ENCODE measurements at places on chromosomes 7 and 10.

DNA sequence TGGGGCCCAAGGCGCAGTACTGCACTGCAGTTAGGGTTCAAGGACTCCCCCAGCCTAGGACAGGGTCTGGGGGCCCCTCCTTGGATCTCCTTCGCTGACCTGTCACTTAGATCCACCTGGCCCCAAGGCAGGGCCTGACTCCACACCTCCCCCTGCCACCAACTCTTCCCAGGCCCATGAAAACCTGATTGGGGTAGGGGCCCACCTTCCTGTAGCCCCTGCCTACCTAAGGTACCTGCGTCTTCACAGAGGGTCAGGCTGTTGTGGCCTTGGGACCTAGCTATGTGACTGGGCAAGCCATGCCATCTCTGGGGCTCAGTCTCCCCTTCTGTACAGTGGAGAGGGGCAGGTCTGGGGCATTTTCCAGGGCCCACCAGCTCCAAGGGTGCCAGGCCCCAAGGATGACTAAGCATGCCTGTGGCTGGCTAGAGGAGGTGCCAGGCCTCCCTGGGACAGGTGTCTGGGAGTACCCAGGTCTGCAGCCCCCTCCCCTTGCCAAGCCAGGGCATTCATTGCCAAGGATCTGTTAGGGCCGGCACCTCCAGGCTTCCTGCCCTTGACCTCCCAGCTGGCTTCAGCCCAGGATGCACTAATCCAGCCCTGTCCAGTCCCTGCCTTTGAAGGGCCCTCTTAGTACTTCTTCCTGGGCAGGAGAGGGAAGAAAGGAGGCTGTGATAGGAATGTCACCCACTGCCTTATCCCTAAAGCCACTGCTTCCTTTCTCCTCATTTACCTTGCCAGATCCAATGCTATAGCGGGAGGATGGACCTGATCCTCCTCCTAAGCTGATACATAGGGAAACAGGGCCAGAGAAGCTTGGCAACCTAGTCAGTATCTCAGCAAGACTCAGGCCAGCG is 1.3 kb downstream of the LIMK1 start:
- no peak for DNase-seq

DNA sequence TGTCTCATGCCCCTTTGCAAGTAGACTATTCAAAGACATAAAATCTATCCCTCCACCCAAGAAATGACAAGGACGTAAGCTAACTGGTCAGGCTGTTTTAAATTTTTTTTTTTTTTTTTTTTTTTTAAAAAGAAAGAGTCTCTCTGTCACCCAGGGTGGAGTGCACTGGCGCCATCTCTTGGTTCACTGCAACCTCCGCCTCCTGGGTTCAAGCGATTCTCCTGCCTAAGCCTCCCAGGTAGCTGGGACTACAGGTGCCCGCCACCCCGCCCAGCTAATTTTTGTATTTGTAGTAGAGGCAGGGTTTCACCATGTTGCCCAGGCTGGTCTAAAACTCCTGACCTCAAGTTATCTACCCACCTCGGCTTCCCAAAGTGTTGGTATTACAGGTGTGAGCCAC is 11.2 kb downstream of the TRA2A start:
- DNase-seq = no peak

- no peak for DNase-seq
Measured at GRCh38 chr7:74097937-74098614, 14.5 kb downstream of the LIMK1 start.

- DNase-seq = no peak
Measured at GRCh38 chr10:481628-482027, 207.8 kb downstream of the DIP2C start.

DNA sequence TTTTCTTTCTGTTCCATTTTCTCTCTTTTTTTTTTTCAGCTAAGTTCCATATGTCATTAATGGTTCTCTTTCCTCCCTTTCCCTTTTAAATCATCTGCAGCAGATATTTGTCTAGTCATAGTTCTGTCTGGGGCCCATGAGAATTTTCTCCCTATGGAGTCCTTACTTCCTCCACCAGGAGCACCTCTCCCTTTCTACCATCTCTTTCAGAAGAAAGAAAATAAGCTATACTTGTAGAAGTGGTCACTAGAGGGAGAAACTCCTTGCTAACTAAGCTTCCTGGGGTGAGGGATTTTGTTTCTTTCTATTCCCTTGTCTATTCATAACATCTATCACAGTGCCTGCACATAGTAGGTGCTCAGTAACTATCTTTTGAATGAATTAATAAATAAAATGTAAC is 230.2 kb upstream of the HPS1 start:
- no peak for DNase-seq

DNA sequence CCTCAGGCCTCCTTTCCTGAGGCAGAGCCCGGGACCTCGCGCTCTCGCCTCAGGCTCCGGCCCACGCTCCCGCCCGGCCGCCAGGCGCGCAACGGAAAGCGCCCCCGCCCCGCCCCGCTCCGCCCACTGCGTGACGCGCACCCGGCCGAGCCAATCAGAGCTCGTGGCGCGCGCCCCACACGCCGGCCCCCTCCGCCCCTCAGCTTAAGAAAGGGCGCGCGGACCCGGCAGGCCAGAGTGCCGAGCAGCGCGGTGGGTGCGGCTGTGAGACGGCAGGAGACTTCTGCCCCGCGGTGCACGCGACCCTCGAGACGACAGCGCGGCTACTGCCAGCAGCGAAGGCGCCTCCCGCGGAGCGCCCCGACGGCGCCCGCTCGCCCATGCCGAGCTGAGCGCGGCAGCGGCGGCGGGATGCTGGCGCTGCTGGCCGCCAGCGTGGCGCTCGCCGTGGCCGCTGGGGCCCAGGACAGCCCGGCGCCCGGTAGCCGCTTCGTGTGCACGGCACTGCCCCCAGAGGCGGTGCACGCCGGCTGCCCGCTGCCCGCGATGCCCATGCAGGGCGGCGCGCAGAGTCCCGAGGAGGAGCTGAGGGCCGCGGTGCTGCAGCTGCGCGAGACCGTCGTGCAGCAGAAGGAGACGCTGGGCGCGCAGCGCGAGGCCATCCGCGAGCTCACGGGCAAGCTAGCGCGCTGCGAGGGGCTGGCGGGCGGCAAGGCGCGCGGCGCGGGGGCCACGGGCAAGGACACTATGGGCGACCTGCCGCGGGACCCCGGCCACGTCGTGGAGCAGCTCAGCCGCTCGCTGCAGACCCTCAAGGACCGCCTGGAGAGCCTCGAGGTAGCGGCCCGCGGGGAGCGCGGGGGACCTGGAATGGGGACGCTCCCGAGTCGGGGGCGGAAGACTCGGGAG is at the start of gene NPTX2:
TSS of gene NPTX2 (plus strand) at position 235 of the 909 bp plus-strand sequence. CDS start at position 412, 177 bp downstream.
- peak; percentile 85 for DNase-seq

DNA sequence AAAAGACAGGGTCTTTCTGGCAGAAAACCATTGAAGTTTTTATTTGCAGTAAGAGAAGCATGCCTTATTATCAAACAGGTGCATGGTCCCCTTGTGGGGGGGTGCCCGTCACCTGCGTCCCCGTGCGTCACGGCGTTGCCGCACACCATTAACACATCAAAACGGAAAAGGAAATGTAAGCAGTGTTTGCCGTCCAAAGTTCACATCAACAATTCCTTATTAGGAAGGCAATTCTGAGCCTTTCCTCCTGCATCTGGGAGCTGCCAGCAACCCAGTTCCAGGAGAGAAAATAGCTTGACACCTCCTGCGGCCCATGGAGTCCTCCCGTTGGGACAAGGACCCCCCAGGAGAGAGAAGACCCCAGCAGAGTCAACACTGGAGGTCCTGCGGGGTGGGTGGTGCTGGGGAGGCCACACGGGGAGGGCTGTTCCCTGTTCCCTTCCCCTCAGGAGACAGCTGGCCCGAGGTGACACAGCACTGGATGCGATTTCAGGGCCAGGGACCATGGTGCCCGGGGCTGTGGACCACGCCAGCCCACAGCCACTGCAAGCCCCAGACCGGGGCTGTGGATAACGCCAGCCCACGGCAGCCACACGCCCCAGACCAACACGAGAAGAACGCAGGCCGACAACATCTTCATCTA is 39.5 kb downstream of the DIP2C start:
- no peak for DNase-seq

DNA sequence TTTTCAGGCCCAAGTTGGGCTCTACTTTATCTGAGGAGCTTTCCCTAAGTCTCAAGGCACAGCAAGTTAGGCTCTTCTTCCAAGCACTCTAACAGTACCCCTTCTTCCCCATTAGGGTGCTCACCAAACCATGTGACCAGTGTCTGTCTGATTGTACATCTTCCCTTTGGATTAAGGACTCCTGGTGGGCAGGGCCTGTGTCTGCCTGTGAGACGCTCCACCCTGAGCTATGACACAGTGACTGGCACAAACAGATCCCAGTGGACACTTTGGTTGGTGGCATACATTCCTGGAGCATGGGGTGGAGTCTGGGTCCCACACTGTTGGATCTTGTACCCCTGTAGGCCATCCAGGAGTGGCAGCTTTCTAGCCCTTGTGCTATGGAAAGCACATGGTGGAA is 23.8 kb downstream of the PLPP4 start:
- DNase-seq = no peak

GRCh38 chr10:30510932-30511700 is 77.1 kb downstream of the MAP3K8 start:
- DNase-seq = no peak

- no peak for DNase-seq
Measured at GRCh38 chr10:44437840-44438511, 53.1 kb upstream of the CXCL12 start.

DNA sequence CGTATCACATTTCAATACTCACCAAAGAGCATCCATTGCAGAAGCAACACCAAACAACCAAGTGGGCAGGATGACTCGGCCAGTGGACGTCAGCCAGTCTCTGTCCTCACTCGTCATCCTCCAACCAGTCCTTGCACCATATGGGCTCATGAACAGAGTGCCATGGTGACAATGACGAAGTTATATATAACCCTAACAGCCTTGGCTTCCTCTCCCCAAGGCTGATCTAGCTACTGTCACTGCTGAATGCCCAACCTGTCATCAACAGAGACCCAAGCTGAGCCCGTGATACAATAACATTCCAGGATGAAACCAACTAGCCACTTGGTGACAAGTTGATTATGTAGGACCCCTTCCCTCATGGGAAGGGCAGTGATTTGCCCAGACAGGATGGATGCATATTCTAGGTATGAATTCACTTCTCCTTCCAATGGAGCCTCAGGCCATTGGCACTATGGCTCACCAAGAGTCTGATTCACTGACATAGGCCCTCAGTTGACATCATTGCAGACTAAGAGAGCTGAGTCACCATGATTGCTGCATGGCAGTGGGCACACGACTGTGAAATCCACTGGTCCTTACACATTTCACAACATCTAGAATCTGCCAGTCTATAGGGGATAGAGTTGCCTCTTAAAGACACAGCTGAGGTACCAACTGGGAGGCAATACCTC is 26.3 kb upstream of the PPIF start:
- no peak for DNase-seq

- DNase-seq = no peak
Measured at GRCh38 chr7:152588350-152588749, 87.6 kb downstream of the XRCC2 start.

- no peak for DNase-seq
Measured at GRCh38 chr10:77604063-77604462, 33.5 kb downstream of the KCNMA1 start.

- DNase-seq = no peak
Measured at GRCh38 chr7:102828286-102828685, 79.5 kb downstream of the FAM185A start.

DNA sequence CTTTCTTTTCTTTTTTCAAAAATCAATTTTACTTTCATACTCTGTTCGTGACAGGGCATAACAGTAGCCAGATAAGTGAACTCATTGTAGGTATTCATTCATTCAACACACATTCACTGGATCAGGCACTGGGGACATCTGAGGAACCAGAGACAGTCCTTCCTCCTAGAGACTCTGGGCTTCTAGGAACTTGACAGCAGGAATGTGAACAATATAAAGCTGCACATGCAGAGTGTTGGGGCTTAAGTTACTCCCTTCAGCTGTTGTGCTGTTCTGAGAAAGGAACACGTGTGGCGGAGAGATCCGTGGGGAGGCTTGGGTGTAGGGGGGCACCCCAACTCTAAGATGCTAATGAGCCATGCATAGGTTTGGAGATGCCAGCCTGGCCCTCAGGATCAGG is 120.4 kb downstream of the PKD1L1 start:
- DNase-seq = no peak

GRCh38 chr10:32271617-32272016 is 75.3 kb downstream of the EPC1 start:
- no peak for DNase-seq

DNA sequence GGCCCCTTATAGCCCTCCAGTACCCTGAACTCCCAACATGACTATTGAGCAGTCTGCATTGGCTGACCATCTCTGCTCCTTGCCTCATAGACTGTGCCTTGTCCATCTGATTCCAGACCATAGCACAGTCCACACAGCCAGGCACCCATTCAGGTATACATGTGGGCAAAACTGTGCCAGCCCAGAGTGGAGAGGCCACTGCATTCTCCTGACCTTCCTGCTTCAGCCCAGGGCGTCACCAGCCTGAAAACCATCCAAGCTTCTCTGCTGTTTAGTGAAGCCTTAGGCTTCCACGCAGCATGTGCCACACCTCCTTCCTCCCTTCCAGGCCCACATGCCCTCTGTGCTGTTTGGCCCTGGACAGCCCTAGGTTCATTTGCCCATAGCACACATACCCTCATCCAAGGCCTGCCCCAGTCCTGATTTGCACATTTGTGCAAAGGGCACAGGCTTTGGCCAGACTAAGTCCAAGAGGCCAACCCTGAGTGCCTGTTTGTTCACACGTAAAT is 10.5 kb downstream of the DDX56 start:
- DNase-seq = no peak

GRCh38 chr10:63712717-63713115 is 191.5 kb downstream of the REEP3 start:
- DNase-seq = no peak

DNA sequence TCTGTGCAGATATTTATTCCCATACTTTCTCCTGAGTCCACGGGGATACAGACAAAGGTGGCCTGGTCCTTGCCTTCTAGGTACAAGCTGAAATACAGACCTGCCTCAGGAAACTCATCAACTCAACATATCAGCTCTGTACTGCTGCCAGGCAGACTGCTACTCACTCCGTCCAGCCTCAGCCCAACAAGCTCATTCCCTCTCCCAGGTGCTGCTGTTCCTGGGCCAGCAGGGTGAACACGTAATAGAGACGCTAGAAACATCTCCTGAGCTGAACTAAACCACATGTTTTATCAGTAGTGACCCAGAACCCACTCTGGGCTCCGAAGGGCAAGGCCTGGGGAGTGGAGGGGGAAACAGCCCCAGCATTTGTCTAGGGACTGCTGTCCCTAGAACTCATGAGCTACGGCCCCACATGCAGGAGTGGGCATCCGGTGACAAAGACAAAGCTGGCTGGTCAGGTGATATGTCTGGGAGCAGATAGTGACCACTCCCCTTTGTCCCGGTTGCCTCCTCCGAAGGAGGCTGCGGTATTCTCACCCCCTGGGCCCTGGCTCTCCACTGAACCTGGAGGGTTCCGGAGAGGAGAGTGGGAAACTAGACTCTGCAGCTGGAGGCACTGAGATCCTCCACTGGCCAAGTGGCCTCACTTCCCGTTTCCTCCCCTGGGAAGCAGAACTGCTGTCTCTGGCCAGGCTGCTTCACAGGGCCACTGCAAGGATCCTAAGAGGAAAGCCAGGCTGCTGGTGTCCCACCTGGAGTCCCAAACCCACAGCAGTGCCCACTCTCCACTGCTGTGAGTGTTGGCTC is 116.1 kb downstream of the FAM53B start:
- no peak for DNase-seq

GRCh38 chr7:140042386-140042670 is 20.4 kb downstream of the PARP12 start:
- DNase-seq = no peak
